ENCODE measurements at places on chromosomes 6 and 20.

DNA sequence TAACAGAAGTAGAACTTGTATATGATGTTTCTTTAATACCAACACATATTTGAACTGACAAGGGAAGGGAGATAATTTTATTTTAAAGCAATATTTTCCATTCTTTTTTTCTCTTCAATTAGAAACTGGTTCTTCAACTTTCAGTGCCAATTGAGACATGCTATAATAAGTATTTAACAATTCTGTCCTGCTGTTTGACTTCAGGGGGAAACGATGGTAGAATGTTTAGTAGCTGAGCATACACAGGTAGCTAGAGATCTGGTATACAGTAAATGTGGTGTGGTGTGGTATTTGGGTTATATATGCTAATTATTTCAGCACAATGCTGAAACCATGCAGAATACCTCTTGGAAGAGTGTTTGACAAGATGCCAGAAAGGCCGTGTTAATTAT lies 156.9 kb downstream of the ARID1B start:
- no peak for DNase-seq

DNA sequence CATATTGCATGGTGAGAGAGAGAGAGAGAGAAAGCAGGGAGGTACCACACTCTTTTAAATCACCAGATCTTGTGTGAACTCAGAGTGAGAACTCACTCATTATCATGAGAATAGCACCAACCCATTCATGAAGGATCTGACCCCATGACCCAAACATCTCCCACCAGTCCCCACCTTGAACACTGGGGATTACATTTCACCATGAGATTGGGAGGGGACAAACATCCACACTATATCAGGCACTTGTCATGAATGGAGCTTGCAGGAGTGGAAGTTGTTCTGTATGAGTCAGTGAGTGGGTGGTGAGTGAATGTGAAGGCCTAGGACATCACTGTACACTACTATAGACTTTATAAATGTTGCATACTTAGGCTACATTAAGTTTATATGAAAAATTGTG lies 47.7 kb upstream of the RNF182 start:
- no peak for DNase-seq

DNA sequence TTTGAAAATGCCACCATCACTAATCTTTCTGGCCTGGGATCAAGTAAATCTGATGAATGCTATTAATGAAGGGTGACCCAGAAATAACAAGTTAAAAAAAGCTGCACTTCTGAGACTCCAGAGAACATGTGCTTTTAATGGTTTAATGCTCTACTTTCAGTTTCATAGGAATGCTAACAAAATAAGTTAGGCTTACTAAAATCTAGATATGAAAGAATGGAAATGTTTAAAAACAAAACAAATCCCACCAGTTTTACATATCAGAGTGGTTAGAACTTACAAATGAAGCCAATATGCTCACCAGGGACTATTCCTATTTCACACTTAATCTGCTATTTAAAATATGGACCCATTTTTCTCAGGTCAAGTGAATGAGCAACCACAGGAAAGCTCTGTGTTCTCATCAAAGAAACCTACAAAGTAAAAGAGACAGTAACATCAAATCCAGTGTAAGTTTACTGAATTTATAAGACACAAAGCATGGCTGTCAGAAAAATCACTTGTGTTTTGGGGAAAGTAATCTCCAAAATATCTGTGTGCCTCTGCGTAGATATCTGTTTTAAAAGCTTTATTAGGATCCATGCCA lies 40.3 kb downstream of the FYN start:
- DNase-seq, result no peak

- DNase-seq, result no peak
Observed at GRCh38 chr20:25227317-25227831, 20.5 kb upstream of the PYGB start.

GRCh38 chr6:20159781-20160540 lies 52.3 kb downstream of the MBOAT1 start:
- no peak for DNase-seq

GRCh38 chr6:71387179-71387578 lies 98.6 kb downstream of the OGFRL1 start:
- no peak for DNase-seq

GRCh38 chr6:37584654-37585522 lies 85.2 kb upstream of the CCDC167 start:
- DNase-seq, result no peak

GRCh38 chr6:24583463-24584381 lies 62.3 kb downstream of the KIAA0319 start:
- peak; percentile 72 for DNase-seq

DNA sequence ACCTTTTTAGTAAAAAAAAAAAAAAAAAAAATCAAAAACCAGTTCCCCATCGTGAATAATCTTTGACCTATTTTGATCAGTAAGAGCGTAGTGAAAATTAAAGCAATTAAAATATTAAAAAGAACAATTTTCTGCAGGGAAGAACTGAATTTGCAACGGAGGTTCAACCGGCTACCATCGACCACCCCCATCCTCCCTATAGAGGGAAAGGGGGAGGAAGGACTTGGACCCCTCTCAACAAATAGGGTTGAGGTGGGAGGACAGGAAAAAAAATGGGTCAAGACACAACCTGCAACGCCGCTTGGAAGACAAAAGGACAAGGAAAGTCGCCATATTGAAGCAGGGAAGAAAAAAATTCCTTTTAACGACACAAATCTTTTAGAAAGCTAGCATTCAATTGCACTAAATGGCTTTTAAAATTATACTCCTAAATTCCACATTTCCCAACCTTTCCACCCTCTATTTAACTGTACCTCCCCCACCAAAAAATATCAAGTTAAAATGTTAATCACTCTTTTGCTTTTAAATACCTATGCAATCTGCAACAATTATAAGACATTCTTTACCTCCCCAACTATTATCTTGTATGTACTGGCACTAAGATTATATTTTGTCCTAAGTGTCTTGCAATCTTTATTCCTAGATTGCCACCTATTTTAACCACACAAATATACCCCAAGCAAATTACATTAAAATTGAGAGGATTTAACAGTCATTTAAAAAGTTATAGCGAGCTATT lies 1.7 kb downstream of the PPP1R10 start:
- peak; percentile 46 for DNase-seq

GRCh38 chr20:46276531-46276930 lies 31.8 kb downstream of the CDH22 start:
- DNase-seq, result no peak

GRCh38 chr6:38632490-38632889 lies 7.2 kb downstream of the BTBD9 start:
- no peak for DNase-seq

DNA sequence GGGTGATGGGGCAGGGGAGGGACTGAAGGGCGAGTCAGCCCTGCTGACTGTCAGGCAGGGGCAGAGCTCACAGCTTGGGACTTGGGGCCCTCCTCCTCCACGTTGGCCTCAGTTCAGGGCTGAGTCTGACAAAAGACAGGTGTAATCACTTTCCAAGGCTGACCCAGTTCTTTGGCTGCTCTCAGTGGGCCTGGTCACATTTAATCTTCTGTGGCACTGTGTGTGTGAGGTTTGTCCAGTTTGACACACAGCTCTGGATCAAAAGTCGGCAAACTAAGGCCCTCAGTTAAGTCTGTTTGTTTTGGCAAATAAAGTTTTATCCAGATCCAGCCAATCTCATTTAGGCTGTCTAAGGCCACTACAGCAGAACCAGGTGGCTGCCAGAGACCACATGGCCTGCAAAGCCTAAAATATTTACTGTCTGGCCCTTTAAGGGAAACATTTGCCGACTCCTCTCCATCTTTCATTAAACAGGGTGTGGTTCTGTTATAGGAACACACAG lies 5.1 kb upstream of the MAP1LC3A start:
- DNase-seq, result no peak

- DNase-seq, result no peak
Observed at GRCh38 chr6:138235693-138236092, 17.4 kb upstream of the PBOV1 start.

DNA sequence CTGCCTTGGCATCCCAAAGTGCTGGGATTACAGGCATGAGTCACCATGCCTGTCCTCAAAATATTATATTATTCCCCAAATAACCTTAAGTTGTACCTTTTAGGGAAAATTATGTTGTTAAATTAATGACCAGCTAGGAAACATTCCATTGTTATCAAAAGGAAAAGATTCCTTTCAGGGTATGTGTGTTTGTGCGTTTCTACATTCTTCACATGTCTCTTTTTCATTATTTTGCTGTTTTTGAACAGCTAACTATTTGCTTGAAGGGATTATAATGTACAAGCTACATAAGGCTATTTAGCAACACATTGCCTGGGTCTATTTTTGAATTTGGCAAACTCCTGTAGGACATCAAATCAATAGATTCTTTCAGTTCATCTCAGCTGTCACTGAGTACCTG lies 57.1 kb downstream of the GJA1 start:
- DNase-seq, result no peak

- no peak for DNase-seq
Observed at GRCh38 chr6:54335871-54336270, 27.6 kb downstream of the TINAG start.

- DNase-seq, result peak; percentile 56
Observed at GRCh38 chr6:157020881-157021343, 243.7 kb downstream of the ARID1B start.

- no peak for DNase-seq
Observed at GRCh38 chr6:43119482-43119881, 43.4 kb downstream of the PTK7 start.

GRCh38 chr6:125392682-125393081 lies 90.9 kb upstream of the HDDC2 start:
- no peak for DNase-seq

DNA sequence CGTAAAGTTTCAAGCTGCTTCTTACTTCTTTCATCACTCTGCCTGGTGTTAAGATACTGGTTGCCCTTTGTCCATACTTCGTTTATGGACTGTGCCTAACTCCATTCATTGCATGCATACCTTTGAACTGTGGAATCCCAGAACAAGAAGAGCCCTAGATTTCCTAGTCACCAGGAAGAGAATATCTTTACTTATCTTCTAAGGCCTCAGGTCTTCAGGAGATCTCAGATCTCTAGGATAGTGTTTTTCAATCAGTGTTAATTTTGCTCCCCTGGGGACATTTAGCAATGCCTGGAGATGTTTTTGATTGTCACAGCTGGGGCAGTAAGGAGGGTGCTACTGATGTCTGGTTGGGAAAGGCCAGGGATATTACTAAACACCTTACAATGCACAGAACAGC lies 35.5 kb upstream of the GJA1 start:
- no peak for DNase-seq

DNA sequence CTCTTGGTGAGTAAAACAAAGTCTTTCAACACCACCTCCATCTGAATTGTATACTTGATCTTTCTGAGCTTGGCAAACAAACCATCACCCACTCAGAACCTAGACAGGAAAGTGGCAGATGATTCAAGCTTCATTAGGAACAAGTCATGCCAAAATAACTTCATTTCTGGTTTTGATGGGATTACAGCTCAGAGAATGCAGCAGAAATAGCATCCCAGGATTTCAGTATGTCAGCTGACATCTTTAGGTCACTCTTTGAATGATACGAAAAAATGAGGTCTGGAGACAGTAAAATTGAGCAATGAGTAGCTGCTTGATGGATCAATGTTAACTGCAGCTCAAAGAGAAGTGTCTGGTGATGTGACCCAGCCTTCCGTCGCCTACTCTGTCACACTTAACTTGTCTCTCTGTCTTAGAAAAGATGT lies 92.4 kb downstream of the GJA10 start:
- no peak for DNase-seq

GRCh38 chr20:385448-385847 lies 4.9 kb downstream of the TRIB3 start:
- no peak for DNase-seq

DNA sequence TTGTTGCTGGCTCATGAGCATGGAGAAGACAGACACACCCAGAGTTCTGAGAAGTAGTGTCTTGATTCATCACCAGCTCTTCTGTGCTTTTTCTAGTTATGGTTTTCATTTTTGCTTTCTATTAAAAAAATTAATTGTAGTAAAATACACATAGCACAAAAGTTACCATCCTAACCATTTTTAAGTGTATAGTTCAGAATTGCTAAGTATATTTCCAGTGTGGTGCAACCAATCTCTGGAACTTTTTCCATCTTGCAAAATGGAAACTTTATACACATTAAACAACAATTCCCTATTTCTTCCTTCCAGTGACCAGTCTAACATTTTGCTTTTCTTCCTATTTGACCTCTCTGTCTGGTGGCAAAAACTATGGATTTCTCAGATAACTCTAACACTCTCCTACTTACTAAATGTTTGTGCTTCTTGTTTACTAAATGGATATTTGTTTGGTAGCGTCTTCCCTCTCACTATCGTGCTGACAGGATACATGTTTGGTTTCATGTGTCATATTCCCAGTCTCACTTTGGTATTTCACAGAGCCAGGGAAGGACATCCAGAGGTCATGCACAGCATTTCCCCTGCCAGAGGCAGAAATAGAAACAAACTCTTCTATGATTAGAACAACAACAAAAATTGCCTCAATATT lies 40.6 kb downstream of the TXLNB start:
- DNase-seq, result peak; percentile 68

DNA sequence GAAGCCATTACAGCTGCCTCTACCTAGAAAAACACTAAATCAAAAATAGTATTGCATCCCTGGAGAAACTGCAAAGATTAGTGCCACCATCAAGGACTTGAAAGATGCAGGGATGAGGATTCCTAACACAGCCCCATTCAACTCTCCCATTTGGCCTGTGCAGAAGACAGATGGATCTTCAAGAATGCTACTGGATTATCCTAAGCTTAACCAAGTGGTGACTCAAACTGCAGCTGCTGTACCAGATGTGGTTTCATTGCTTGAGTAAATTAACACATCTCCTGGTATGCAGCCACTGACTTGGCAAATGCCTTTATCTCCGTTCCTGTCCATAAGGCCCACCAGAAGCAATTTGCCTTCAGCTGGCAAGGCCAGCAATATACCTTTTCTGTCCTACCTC lies 117.4 kb downstream of the TBC1D32 start:
- no peak for DNase-seq

DNA sequence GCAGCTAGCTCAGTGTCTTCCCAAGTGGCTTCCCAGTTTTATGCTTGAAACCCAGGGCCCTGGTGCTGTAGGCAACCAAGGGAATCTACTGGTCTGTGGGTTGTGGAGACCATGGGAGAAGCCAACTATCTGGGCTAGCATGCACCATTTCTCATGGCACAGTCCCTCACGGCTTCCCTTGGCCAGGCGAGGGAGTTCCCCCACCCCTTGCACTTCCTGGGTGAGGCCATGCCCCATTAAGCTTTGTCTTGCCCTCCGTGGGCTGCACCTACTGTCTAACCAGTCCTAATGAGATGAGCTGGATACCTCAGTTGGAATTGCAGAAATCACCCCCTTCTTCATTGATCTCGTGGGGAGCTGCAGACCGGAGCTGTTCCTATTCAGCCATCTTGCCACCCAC lies 1152.0 kb downstream of the KHDRBS2 start:
- no peak for DNase-seq

- DNase-seq, result no peak
Observed at GRCh38 chr6:143356101-143356880, 94.2 kb downstream of the ADAT2 start.

- DNase-seq, result no peak
Observed at GRCh38 chr20:40499391-40499790, 189.6 kb downstream of the MAFB start.

DNA sequence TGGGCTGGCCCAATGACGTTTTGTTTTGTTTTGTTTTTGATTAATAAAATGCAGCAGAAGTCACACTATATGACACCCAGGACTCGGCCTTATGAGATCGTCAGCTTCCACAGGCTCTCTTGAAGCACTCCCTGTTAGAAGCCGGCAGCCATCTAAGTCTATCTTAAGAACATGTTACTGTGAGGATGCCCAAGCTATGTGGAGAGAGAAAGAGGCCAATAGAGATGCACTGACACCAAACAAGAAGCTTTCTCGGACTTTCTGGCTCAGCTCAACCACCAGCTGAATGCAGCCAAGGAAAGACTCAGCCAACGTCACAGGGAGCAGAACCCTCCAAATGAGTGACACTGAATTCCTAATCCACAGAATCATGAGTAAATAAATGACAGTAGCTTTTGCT lies 14.0 kb downstream of the SGK1 start:
- no peak for DNase-seq
